IPS DF 6.9 (cell line): ENCODE measurements at places on chromosomes 12 and 14.

GRCh38 chr12:26278666-26279065 lies 83.3 kb downstream of the SSPN start:
- DNase-seq, result no peak

- no peak for DNase-seq
These were observed 454.8 kb downstream of the AEBP2 start for GRCh38 chr12:19894050-19894449.

DNA sequence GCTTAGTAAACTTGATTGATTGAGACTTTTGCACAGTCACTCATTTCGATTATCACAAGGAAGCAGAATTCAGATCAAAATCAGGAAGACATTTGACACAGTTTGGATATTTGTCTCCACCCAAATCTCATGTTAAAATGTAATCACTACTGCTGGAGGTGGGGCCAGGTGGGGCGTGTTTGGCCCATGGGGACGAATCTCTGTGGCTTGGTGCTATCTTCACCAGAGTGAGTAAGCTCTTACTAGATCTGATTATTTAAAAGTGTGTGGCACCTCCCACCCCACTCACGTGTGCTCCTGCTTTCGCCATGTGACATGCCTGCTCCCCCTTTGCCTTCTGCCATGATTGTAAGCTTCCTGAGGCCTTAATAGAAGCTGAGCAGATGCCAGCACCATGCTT lies 291.4 kb downstream of the PCNX1 start:
- DNase-seq, result no peak

- DNase-seq, result no peak
These were observed 21.6 kb downstream of the NCOR2 start for GRCh38 chr12:124545508-124546418.

DNA sequence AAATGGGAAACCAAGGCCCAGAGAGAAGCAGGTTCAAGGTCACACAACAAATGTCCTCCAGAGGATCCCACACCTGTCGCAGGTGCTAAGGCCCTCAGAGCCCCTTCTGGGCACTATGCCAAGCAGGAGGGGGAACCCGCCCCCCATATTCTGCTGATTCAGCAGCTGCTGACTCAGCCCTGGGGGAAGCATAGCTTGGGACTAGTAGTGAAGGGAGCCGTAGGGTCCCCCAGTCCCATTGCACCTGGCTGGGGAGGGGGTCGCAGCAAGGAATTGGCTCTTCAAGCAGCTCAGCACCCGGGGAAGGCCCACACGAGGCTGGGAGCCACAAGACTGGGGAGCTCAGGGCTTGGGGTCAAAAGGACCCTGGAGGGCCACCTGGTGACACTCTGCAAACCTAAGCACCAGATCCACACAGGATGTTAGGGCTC lies 1.0 kb downstream of the RASAL1 start:
- DNase-seq, result no peak

GRCh38 chr12:95182868-95183415 lies 34.3 kb downstream of the FGD6 start:
- no peak for DNase-seq

DNA sequence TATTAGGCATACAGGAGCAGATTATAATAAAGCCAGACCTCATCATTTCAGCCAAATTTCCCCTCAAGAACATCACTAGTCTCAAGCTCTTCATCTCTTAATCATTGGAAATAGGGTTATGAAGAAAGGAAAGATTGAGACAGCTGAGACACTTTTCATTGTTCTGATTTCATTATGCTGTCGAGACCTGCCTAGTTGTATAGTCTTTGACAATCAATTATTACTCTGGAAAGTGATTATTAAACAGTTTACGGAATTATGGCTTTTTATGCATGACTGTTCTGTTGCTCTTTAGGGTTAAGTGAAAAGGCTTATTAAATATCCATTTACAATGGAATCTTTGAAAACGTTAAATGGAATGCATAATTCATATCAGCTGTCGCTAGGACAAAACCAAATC lies 48.3 kb downstream of the TTC6 start:
- no peak for DNase-seq

- DNase-seq, result no peak
These were observed 594.3 kb downstream of the LRFN5 start for GRCh38 chr14:42200957-42201356.

DNA sequence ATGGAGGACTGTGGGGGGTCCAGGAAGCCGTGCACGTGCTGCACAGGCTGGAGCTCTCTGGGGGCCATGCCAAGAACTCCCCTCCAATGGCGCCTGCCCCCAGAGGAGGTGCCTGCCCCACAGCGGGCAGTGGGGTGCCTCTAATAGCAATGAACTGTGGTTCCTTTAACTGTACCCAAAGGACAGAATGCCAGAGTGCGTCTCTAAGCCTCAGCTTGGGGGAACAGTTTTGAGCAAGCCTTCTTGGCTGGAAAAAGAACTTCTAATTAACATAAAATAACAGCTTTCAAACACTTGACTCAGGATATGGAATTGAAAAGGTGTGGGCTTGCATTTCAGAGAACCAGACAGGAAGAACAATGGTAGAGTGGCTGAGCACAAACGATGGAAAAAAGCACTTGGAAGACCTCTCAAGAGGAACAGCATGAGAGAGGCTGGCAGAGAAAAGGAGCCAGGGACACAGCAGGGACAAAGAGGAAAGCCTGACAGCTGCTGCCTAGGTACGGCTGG lies 195.6 kb downstream of the TTC7B start:
- DNase-seq, result no peak

- no peak for DNase-seq
These were observed 18.5 kb downstream of the RHOF start for GRCh38 chr12:121774968-121775474.

GRCh38 chr12:48197549-48197970 lies 5.5 kb downstream of the OR10AD1 start:
- no peak for DNase-seq

GRCh38 chr14:96617635-96618034 lies 115.5 kb downstream of the PAPOLA start:
- no peak for DNase-seq

GRCh38 chr12:4591180-4591687 lies 29.2 kb downstream of the DYRK4 start:
- DNase-seq, result no peak

DNA sequence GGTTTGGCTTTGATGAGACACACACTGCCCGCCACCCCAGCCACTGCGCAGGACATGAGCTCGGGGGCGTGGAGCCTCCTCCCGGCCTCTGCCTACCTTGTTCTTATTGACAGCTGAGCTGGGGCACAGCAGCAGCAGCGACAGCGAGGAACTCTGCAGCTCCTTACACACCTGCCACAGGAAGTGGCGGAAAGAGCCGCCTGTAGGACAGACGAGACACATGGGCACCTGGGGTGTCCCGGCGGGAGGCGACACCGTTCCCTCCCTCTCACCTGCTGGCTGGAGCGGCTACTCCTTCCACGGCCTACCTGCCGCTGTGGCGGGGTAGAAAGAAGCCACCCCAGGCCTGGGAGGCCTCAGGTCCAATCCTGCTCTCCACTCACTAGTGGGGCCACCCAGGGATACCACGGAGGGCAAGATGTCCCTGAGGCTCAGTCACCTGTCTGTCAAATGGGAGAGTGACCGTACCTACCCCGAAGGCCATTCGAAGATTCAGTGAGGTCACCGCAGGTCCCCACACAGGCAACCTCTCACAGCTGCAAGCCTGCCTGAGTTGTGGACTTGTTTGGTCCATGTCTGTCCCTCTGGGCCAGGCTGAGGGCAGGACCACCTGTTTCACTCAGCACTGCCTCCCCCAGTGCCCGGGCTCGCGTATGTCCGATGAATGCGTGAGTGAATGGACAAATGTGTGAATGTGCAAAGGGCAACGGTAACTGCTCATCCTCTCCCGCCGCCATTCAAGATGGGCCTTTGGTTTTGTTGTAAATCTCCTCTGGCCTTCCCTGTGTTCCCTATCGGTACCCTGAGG lies 42.6 kb downstream of the TRAFD1 start:
- DNase-seq, result no peak

GRCh38 chr12:108267450-108267849 lies 71.7 kb downstream of the CMKLR1 start:
- DNase-seq, result no peak

GRCh38 chr14:95683793-95684192 lies 2.4 kb upstream of the TCL1B start:
- DNase-seq, result peak; percentile 52

- peak; percentile 57 for DNase-seq
These were observed 2.6 kb downstream of the ITPK1 start for GRCh38 chr14:93112891-93113677.

DNA sequence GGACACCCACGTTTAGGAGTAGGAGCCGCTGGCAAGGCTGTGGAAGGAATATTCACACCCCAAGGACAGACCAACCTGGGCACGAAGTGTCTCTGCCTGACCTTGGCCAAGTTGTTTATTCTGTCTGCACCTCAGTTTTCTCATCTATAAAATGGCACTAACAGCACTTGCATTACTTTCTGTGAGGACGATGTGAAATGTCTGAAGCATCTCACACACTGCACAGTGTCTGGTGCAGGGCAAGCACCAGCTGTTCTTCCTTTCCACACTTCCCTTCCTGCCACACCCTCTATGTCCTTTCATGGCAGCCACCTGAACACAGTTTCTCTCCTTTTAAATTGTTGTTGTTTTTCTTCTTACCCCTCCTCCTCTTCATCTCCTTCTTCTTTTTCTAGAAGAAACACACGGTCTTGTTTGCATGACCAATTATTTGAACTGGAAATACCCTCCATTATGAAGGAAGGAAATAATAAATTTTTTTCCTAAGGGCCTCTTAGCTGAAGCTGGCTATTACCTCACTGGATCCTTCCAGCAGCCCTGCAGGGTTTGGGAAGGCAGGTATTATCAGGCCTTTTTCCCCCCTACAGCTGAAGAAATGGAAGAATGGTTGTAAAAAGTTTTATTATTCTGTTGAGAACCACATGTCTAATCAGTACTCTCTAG lies 42.9 kb upstream of the ATP23 start:
- no peak for DNase-seq

- DNase-seq, result no peak
These were observed 335.5 kb downstream of the NUAK1 start for GRCh38 chr12:105803292-105803691.
